ENCODE measurements at places on chromosomes 2 and 18.

DNA sequence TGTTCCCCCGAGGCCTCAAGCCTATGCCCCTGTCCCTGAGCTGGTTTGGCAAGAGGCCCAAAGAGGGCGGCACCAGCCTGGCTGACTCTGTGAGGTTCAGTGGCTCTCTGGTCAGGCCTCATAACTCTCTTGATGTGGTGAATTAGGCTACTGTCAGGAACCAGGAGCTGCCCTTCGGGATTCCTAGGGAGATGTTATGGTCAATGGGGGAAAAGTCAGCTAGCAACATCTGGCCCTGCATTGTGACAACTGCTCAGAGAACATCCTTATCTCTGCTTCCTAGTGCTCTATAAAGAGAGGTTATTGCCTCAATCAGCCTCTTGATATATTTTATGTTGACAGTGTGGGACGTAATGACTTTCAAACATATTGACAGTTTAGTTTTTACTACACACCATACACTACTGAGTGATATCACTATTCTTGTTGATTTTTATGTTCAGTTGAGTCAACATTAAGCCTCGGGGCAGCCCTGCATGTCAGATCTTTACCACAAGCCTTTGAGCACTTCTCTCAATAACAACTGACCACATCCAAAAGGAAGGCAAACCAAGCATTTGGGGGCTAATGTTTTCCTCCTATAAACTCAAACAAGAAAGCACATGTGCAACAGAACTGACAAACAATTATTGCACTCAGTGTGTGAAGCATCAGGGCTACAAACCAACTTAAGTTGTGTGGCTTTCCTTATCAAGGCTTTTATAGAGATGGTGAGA is 448.3 kb upstream of the SLC14A2 start:
- DNase-seq: no peak

GRCh38 chr2:37858400-37858711 is 66.7 kb upstream of the RMDN2 start:
- no peak for DNase-seq

DNA sequence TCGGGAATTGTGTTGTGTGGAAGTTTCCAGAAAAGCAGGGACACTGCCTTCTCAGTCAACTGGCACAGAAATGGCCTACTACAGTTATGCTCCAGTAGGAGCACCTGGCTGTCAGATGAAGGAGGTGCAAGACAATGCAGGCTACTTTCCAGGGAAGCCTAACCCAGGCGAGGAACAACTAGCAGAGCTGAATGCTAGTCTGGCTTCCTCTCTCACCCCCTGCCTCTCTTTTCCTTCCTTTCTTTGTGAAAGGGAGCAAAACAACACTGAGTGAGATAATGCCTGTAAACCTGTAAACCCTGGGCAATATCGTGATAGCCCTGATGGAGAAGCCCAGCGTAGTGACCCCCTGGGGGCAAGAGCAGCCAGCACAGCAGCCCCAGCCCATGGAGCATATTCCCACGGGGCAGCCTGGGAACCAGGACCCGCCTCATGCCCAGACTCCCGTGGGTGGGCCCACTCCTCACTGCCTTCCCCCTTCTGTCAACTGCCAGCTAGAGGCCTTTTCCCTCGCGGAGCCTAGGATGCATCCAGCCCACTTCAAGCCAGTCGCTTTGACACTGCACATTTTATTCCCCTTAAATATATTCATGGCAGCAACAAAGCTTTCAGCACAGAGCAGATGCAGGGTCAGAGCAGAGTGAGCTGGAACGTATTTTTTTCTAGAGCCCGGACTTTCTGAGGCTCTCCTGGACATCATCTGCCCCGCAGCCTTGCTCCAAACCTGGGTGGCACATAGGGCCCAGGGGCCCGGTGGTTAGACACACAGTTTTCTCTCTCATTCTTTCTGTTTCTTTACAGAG is 77.0 kb downstream of the PDCL3 start:
- DNase-seq: no peak

DNA sequence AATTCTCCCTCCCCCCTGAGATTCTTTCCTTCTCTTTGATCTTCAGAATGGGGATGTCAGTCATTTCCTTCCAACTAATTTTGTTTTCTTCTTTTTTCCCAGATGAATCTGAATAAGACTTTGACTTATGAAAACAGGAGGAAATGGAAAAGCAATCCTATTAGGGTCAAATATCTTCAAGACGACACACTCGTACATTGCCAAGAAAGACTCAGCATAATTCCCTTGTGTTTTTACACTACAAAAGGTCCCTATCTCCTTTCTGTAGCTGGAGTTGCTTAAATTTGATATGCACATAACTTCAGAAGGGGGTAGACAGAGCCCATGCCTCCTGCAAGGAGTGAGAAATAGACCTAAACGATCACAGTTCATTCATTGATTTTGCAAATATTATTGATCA is 230.3 kb upstream of the RBBP8 start:
- DNase-seq: no peak

DNA sequence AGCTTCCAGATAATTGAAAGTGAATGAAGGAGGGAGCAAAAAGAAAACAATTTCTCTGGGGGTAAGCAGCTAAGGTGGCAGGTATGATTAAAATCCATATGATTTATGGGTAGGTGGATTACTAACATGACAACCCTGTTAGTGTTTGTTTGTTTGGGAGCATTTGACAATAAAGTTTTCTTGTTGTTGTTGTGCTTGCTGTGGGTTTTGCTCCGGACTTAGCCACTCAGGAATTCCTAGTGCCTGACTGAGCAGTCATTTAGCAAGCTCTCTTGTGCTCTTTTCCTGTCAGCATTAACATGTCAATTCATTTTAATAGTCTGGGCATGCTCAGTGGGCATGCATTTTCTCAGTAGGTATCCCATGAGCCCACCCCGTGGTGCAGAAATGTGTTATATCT is 674.8 kb upstream of the ZEB2 start:
- DNase-seq: no peak

DNA sequence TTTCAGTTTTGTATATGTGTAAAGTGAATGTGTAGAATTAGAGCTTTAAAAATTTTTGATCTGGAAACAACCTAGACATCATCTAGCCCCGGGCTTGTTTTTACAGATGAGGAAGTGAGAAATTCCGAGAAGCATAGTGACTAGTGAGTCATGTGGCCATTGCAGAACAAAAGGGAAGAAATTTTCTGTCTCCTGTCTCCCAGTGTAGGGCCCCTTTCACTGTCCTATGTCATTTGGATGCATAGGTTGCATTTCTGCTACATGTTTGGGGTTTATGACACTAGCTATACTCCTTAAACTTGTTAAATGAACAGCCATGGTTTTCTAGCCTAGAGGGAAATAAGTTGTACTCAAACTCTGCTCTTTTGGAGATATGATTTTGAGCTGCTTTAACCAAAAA is 84.6 kb downstream of the PLCL1 start:
- DNase-seq: no peak

GRCh38 chr18:64099244-64099643 is 49.6 kb downstream of the LINC00305 start:
- no peak for DNase-seq

DNA sequence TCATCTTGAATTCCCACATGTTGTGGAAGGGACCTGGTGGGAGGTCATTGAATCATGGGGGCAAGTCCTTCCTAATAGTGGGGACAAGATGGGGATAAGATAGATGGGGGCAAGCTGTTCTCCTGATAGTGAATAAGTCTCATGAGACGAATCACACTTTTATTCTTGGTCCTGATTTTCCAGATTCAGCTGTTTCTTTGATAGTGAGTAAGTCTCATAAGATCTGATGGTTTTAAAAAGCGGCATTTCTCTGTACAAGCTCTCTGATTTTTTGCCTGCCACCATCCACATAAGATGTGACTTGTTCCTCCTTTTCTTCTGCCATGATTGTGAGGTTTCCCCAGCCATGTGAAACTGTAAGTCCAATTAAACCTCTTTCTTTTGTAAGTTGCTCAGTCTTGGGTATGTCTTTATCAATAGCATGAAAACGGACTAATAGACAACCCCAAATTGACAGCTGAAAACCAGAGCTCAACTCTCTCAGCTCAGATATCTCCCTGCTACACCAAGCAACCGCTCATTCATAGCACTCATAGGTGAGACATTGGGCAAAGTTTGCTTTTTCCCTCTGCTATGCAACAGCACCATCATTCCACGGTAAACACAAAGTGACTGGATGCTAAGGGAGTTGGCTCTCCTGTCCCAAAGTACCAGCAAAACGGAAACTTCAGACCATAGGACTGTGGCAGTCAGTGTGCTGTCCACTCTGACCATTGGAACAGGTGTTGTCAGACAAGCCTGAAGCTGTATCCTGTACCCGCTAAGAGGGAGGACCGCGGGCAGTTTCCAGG is 44.9 kb upstream of the TBC1D8 start:
- DNase-seq: no peak

DNA sequence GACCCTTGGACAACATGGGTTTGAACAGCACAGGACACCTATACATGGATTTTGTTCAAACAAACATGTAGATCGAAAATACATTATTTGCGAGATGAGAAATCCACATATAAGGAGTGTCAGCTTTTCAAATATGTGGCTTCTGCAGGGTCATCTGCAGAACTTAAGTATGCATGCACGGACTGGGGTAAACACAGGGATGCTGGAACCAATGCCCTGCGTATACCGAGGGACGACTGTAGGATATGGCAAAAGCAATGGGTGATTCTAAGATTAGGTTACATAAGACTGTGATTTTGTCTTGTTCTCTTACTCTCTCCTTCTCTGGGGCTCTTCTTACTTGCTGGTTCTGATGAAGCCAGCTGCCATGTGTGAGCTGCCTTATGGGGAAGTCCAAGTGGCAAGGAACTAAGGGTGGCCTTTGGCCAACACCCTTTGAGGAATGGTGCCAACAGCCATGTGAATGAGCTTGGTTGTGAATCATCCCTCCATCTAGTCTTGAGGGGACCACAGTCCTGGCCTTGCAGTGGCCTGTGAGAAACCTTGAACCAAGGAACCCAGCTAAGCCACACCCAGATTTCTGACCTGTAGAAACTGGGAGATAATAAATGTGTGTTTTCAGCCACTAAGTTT is 66.5 kb downstream of the EVA1A start:
- no peak for DNase-seq

DNA sequence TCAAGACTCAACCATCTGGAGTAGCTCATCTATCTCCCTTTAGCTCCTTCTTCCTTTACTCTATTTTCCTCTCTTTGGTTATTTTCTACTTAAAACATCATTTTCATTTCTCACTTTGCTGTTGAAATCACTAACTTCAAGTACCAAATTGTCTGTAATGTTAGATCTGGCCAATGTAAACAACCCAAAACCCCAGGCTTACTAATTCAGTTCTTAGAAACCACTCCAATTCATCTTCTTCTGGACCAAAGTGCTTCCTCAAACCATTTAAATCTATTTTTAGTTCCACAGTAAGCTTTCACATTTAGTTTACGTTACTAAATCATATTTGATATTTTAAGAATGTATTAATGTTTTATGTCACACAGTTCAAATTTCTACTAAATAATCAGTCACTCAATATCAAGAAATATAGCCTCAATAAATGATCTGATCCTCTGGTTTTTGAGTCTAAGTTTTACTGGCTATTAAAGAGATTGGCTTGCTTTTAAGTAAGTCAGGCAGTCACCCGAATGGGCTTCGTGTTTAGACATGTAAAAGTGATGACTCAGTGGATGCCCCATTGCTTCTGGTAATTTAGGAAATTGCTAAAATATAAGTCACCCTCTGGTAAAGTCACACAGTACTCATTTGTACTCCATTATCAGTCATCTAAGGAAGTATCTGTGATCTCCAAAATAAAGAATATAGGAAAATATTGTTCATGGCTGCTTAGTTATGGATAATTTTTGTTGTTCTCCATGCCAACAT is 527.2 kb upstream of the SOX11 start:
- no peak for DNase-seq

GRCh38 chr2:40700231-40700954 is 248.5 kb upstream of the SLC8A1 start:
- no peak for DNase-seq

DNA sequence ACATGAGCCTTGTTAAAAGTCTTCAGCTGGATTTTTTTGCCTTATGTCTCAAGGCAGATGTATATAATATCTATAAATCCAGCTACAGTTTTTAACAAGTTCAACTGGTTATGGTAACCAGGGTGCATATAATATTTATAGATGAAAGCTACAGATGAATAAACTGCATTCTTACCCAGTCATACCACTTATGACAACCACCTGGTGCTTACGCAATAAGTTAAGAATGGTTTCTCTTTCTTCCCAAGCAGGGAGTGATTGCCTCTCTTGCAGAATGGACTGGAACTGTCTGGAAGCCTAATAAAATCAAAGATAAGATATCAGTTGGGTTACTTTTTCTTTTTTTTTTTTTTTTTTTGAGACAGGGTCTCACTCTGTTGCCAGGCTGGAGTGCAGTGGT is 19.6 kb downstream of the DHX57 start:
- no peak for DNase-seq

GRCh38 chr2:9812945-9813311 is 30.3 kb upstream of the TAF1B start:
- no peak for DNase-seq

DNA sequence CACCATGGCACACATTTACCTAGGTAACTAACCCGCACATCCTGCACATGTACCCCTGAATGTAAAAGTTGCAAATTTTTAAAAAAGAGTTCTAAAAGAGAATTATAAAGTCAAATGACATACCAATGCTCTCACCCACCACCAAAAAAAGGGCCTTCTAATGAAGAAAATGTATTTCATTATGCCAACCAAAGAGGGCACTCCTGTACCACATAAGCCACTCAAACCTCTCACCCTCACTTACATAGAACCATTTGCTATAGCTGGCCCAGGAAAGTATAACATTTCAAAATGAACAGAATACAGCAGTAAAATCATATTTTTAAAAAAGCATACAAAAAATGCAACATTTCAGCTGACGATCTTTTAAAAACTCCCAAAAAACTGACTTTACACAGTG is 241.5 kb upstream of the PKDCC start:
- no peak for DNase-seq
